H4 (cell line): ENCODE measurements at places on chromosomes 12 and 14. TPM values are rescaled to one million over a fixed set of nuclear protein-coding genes. Genes with fewer than 3 reads are reported as not detected.

The DHRS2 gene
- 15.9 and 17.2 TPM in 2 replicates for total RNA-seq

The ST8SIA1 gene
- 8.9 TPM in 2 replicates for total RNA-seq

The ATF7IP gene
- total RNA-seq, result 34.2 and 51.3 TPM in 2 replicates

The RHOJ gene
- 1.3 and 2.3 TPM in 2 replicates for total RNA-seq

The NFE2 gene
- total RNA-seq, result 0.89 and 1.2 TPM in 2 replicates

The PPP1R1A gene
- 0.21 TPM in 1 of 2 replicates, not detected in the other for total RNA-seq

The LRFN5 gene
- total RNA-seq, result 0.29 TPM in 1 of 2 replicates, not detected in the other

The VDR gene
- 5.6 and 7.3 TPM in 2 replicates for total RNA-seq

The LBHD2 gene
- total RNA-seq, result not detected in 2 replicates

The ASCL4 gene
- total RNA-seq, result not detected in 2 replicates

The LRTM2 gene
- not detected in 2 replicates for total RNA-seq

The OR6C2 gene
- not detected in 2 replicates for total RNA-seq

The SLC48A1 gene
- total RNA-seq, result 11.9 and 14.0 TPM in 2 replicates

The GPRC5D gene
- not detected in 2 replicates for total RNA-seq

The GNG2 gene
- total RNA-seq, result 22.1 and 32.3 TPM in 2 replicates

The FGF6 gene
- total RNA-seq, result not detected in 2 replicates

The BMP4 gene
- total RNA-seq, result 1.0 and 5.6 TPM in 2 replicates

The DNAI7 gene
- total RNA-seq, result 0.23 and 0.60 TPM in 2 replicates

The TPH2 gene
- total RNA-seq, result not detected in 2 replicates

- DNase-seq, result no peak
Observed at GRCh38 chr12:242496-242895, 20.1 kb downstream of the SLC6A13 start.

- DNase-seq, result no peak
Observed at GRCh38 chr14:87894920-87895319, 98.1 kb downstream of the GALC start.

GRCh38 chr14:102150083-102150482 lies 10.4 kb downstream of the WDR20 start:
- no peak for DNase-seq

DNA sequence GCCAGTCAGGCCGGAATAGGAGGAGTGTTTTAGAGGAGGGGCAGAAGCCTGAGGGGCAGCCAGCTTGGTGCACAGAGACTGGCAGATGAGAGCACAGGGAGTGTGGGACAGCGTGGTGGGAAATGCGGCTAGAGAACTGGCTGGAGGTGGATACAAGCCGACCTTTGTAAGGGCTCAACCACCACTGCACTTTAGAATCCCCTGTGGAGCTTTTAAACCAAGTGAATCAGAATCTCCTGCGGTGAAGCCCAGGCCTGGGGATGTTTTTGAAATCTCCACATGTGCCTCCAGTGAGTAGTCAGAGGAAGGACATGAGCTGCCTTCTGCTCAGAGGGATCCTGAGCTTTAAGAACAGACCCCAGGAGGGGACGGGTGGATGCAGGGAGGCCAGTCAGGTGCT lies 10.9 kb upstream of the PCED1B start:
- no peak for DNase-seq

DNA sequence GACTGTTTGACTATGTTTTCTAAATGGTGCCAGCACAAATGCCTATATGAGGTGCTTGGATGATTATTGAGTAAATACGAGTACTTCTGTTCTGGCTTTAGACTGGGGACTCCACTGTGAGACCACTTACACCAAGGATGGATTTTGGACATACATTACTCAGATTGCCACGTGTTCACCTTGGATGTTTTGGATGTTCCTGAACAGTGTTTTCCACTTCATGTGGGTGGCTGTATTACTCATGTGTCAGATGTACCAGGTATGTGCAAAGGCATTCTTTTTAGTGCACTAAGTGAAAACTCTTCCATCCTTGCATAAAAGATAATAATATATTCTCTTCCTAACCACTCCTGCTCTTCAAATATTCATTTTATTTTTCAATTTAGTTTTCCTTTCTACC lies 30.7 kb downstream of the CSRP2 start:
- DNase-seq, result no peak

DNA sequence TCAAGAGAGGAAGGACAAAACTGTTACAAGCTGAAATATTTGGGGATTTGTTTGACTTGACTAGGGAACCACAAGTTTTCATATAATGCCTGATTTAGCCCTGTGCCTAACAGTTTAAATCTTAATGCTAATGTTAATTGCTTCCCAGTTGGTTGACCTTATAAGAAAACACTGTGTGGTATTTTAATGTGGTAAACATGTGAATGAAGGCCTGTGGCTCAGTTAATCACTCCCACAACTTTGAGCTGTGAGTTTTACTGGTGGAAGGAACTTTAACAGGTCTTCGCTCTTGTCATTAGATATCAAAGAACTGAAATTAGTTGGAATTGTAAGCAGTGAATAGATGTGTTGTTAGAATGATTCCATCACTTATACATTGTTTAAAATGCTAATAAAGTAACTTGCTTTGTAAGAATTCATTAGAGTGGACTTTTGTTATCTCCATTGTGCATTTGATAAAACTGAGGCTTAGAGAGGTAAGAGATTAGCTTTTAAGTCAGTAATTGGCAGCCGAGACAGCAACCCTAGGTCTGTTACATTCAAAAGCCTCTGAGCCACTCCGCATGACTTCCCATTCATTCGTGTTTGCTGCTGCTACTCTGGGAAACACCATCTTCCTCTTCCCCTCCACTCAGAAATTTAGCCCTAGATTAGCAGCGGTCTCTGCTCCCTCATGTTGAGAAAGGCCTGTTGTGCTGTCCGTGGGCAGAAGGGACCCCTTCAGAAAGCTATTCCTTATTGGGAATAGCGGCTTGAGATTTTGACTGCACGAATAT lies 1.0 kb upstream of the TBK1 start:
- DNase-seq, result no peak

DNA sequence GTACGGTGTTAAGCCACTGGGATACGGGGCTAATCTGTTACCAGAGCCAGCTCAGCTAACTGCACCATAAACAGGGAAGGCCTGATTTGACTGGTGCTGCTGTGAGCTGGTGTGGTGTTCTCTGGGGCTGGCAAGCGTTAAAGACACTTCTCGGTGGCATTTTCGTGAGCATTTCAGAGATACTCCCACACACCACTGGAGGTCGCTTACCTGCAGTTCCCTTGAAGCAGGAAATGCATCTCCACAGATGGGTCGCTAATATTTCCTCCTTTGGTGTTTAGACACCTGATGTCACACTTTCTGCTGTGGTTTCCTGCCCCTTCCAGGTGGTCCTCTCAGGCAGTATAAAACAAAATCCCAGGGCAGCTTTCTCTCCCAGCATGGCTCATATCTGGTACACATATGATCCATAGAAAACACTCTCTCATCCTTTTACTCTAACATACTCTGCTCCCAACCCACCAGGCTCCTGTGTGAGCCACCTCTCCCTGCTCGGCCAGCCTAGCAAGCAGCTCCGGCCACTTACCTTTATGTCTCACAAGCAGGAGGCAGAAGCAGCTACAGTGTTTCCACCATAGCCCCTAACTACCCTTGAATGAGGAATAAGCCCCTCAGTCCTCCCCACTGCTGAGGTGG lies 129.9 kb upstream of the GRIN2B start:
- peak; percentile 20 for DNase-seq

- DNase-seq, result no peak
Observed at GRCh38 chr12:64716371-64716770, 42.8 kb downstream of the GNS start.

DNA sequence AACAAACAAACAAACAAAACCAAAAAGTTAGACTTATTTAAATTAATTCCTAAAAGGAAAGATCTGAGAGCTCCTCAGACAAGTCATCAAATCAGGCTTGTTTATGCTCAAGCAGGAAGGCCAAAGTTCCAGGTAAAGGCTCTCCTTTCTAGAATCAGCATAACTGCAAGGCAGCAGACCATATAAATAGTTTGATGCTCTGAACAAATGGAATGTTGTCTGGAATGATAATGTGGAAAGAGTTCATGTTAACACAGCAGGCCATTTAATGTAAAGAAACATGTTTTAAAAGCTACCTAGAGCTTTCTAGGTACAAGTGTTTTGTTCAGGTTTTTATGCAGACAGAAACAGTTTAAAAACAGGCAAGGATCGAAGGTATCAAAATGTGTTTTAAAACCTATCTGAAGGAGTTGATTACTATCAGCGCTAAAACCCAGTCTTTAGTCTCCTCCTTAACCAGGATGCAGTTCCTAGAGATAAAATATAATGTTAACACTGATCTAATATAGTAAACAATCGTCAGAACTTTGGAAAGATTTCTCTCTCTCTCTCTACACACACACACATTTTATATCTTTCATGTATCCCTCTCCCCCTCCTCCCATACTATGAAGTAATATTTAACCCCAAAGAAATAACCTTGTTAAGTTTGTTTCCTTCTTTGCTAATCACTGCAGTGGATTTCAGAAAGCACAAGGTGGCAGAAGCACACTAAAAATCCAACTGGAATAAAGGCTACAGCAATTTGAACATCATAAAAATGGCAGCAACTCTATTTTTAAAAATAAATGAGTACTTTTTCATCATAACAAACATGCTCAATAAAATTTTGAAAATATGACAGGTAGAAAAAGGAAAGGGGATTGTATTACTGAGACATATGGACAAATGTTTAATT lies 135.5 kb downstream of the PAWR start:
- peak; percentile 35 for DNase-seq

DNA sequence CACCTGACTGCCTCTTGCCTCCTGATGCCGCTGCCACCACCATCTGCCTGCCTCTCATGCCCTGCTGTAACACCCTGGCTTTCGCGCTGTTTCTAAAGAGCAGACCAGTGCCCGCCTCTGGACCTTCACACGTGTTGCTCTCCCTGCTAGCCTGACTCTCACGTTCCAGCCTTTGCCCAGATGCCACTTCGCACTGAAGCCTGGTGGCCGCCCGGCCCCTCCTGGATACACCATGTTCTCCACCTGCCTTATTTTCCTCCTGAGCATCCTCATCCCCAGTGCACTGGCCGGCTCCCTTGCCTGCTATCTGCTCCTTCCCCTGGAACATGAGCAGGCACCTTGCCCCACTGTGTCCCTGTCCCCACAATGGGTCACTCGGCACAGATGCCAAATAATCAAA lies 146.5 kb downstream of the PIWIL1 start:
- DNase-seq, result no peak

DNA sequence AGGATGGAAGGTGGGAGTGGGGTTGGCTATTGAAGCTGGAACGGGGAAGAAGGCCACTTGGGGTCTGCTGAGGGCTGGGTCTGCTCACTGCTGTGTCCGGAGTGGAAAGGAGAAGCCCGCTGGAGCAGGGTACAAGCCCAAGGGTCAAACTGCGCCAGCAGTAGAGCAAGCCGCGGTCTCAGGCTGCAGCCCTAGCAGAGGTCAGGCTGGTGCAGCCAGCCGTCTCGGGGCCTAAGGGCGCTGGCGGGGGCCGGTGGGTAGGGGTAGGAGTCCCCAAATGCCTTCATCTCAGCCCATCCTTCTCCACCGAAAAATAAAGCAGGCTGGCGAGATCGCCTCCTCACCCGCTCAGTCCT lies 718 bp upstream of the JDP2 start:
- no peak for DNase-seq

DNA sequence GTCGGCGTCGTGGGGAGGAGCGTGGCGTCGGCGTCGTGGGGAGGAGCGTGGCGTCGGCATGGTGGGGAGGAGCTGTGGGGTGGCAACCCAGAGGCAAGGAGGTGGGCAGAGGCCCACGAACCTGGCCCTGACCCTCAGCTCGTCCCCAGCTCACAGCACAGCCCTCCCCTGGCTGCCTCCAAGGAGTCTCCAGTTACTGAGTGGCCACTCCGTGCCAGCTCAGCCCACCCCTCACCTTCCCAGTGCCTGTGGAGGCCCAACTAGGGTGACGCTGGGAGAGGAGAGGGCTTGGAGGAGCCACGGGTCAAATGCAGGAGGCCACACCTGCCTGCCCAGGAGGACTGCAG lies 5.8 kb downstream of the ADSS1 start:
- no peak for DNase-seq

GRCh38 chr12:49092086-49092815 lies 2.4 kb downstream of the DHH start:
- no peak for DNase-seq

DNA sequence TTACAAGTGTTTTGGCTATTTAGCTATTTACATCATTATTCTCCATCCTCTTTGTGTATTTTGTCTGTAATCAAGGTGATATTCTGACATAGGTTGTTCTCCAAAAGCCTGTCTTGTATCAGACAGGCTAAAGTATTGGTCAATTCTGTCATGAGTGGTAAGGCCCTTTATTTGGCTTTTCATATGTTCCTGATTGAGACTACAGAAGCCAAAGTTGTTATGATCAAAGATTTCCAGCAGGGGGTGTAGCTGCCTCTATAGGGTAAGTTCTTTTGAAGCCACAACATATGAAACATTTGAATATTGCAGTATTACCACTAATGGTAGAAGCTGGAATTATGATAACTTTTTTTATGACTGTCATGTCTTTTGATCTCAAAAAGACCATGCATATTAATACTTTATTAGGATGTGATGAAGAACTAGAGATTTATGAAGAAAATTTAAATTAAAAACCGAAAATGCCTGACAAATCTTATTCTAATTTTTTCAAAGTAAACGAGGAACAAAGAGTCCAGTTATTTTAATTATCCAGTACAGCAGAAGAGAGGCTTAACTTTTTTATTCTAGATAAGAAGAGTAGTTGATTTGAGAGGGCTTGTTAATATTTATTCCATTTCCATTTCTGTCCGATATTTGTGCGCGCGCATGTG lies 3.4 kb upstream of the ARHGAP5 start:
- DNase-seq, result peak; percentile 59

- no peak for DNase-seq
Observed at GRCh38 chr14:66311990-66312389, 174.2 kb upstream of the CCDC196 start.

DNA sequence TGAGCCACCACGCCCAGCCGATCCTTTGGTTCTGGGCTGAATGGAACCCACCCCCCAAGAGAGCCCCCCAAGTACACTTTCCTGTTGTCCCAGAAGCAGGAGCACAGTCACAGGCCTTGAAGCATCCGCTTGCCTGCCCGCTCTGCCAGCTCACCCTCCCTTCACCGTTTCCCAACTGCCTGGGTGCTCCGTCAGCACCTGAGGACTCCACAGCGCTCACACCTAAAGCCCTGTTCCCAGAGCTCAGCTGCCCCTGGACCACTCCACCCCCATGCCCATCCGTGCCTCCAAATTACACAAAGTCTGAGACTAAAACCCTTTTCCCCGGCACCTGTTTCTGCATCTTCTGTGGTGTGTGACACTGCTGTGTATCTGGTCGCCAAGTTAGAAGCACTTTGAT lies 44.3 kb upstream of the TRAF3 start:
- no peak for DNase-seq

GRCh38 chr12:15555446-15555845 lies 233.1 kb downstream of the PTPRO start:
- DNase-seq, result no peak

DNA sequence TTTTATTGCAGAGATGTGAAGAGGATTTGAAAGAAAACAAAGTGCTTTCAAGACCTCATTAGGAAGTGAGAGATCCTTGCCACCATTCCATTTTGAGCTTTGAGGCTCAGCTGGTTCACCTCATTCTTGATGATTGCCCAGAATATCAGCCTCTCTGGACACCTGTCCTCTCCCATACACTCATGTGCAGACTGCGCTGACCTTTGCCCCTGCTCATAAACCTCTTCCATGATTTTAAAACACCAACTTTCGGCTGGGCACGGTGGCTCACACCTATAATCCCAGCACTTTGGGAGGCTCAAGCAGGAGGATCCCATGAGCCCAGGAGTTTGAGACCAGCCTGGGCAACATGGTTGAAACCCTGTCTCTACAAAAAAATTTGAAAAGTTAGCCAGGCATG lies 8.9 kb downstream of the COX14 start:
- DNase-seq, result no peak
